ENCODE measurements at places on chromosomes 1 and 21.

DNA sequence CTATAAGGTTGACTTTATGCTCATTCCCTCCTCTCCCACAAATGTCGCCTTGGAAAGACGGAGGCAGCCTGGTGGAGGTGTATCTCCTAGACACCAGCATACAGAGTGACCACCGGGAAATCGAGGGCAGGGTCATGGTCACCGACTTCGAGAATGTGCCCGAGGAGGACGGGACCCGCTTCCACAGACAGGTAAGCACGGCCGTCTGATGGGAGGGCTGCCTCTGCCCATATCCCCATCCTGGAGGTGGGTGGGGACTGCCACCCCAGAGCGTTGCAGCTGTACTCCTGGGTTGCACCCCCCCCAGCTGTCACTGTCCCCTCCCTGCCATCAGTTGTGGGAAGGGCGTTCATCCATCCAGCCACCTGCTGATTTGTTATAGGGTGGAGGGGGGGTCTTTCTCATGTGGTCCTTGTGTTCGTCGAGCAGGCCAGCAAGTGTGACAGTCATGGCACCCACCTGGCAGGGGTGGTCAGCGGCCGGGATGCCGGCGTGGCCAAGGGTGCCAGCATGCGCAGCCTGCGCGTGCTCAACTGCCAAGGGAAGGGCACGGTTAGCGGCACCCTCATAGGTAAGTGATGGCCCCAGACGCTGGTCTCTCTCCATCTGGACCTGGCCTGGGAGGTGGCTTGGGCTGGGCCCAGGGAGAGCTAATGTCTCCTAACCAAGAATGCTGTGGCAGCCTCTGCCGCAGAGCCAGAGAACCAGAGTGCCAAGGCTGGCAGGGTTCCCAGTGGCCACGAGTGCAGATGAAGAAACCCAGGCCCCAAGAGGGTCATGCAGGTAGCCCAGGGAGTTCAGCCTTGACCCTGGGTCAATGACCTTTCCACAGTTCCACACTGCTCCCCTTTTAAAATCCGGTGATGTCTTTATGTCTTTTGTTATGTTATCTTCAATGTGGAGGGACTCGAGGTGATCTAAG is 13.1 kb downstream of the PCSK9 start:
- DNase-seq, result no peak

- DNase-seq, result no peak
Measured at GRCh38 chr1:97893844-97894243, 27.0 kb downstream of the DPYD start.

- no peak for DNase-seq
Measured at GRCh38 chr1:234246638-234247116, 126.6 kb upstream of the COA6 start.

GRCh38 chr1:220565670-220566069 is 37.7 kb downstream of the MARK1 start:
- peak; percentile 17 for DNase-seq

GRCh38 chr1:87903242-87903641 is 574.6 kb downstream of the LMO4 start:
- DNase-seq, result no peak

DNA sequence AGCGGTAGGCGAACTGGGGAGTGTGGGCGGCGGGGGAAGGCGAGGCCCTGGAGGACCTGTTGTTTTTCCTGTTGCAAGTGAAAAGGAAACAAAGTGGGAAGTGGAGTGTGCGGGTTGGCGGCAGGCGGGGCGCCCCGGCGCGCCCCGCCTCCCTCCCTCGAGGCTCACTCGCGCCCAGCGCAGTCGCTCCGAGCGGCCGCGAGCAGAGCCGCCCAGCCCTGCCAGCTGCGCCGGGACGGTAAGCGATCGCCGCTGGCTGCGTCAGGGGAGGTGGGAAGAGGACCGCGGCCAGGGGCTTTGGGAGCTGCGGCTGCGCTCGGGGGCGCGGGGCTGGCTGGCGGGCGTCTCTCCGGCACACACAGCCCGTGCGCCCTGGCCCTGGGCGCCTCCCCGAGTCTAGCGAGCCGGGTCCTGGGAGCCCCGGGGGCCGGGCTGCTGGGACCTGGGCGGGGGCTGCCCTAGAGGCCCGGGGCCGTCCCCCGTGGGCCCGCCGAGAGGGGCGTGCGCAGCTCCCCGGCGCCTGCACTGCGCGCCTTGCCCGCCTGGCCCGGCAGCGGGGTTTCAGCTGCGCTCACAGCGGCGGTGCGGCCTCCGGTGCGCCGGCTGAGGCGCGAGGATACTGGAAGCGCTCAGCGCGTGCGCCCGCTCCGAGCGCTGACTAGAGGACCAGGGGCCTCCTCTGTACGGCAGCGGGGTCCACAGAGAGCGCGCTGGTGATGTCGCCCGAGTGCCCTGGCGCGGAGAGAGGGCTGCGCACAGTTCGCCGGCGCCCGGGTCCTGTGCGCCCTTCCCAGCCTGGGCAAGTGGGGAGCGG is at the start of gene PIK3CD:
Gene PIK3CD, plus strand, starts transcription at position 167 of the 814 bp plus-strand sequence. CDS start 58,725 bp downstream, outside the sequence.
- DNase-seq, result no peak

DNA sequence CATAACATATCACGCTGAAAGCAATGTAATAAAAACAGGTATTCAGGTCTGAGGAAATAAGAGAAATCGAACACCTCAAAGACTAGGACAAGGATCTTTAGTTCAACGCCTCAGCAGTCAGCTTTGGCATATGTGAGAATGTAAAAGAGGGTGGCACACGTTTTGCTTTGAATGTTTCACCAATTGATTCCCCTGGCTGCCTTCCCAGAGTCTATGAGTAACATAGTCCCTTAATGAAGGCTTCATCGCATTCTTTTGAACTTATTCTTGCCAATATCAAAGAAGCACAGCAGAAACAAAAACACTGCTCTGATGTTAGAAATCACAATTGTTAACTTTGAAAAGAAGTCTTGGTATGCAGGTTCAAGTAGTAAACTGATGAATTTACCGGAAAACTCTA is 764.8 kb downstream of the ADGRL2 start:
- DNase-seq, result peak; percentile 24

- DNase-seq, result no peak
Measured at GRCh38 chr1:32761253-32761877, 55.8 kb downstream of the YARS1 start.

- DNase-seq, result no peak
Measured at GRCh38 chr1:84010136-84010535, 11.2 kb upstream of the TTLL7 start.

GRCh38 chr21:44905728-44906090 is 15.0 kb downstream of the ITGB2 start:
- DNase-seq, result no peak

DNA sequence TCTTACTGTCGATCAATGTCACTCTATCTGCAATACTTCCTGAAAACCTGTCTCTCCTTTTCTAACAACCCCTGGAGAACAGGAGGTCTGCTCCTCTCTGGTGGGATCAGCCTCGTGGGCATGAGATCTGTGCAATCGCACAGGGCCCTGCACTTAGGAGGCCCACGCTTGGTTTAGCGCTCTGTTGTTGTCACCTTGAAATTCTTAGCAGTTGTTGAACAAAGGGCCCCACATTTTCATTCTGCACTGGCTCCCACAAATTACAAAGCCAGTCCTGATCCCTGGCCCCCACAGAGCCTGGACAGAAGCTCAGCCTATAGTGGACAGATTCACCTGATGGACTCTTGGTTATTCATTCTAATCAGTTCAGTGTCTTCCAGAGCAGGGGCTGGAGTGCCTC is 18.6 kb downstream of the SPOCD1 start:
- DNase-seq, result no peak

GRCh38 chr1:234913278-234913649 is 215.4 kb downstream of the TOMM20 start:
- no peak for DNase-seq

DNA sequence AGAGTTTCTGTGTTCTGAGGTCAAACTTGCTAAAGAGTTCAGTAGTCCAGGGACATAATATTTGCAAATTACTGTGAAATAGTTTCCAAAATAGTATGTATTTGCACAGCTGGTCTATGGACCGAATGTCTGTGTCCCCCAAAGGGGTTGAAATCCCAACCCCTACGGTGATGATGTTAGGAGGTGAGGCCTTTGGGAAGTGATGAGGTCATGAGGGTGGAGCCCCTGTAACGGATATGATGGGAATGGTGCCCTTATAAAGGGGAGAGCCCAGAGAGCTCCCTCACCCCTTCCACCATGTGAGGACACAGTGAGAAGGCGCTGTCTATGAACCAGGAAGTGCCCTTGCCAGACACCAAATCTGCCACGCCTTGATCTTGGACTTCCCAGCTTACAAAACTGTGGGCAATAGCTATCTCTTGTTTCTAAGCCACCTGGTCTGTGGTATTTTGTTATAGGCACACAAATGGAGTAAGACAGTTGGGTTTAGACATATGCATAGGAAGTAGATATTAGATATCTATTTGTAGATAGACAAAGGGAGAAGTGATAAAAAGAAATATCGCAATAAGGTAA is 21.7 kb downstream of the RNF187 start:
- no peak for DNase-seq

DNA sequence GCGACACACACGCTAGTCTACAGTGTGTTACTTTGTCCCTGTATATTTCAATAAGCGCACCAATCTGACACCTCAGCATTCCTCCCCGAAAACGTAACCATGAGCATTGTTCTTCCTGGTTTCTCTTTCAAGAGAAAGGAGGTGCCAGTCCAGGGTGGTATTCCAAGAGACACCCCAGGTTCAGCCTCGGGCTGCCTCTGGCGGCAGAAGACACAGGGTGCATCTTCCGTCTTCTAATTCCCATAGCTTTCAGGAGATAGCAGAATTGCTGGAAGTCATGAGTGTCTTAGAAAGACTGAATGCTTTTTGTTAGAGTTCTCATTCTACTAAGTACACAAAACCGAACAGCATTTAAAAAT is 15.9 kb upstream of the RGS8 start:
- no peak for DNase-seq

GRCh38 chr1:47814612-47815395 is 182.4 kb downstream of the TRABD2B start:
- DNase-seq, result peak; percentile 1

DNA sequence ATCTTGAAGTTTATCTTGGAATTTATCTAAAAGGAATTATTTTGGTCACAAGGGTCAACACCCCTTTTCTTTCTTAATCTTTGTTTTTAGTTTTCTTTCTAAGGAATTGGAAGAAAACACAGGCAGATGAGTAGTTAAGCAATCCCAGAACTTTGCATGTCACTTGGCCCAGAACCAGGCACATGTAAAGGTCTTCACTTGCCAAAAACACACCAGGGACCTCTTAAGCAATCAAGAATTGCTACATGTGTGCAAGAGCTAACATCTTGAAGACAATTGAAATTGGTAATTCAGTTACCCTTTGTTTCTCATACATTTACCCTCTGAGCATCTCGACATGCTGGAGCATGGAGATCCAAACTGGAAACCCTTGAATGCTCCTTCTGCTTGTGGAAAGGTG is 114.2 kb downstream of the ZC3H11B start:
- DNase-seq, result no peak

DNA sequence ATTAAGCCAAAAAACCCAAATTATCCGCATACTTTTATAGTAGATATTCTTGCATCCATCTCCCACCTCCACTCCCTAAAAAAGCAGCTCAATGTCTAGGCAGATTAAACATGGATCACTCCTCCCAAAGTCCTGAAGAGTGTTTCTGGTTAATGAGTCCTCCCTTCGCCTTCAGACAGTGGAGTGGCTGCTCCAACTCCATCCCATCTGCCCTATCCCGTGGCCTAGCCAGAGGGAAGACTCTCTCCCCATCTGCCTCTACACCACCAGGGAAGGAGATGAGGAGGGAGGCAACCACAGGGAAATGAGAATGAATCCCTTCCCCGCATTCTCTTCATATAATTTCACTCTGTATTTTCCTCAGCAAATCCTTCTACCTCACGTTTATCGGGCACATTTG is 103.8 kb downstream of the SLC45A1 start:
- no peak for DNase-seq

DNA sequence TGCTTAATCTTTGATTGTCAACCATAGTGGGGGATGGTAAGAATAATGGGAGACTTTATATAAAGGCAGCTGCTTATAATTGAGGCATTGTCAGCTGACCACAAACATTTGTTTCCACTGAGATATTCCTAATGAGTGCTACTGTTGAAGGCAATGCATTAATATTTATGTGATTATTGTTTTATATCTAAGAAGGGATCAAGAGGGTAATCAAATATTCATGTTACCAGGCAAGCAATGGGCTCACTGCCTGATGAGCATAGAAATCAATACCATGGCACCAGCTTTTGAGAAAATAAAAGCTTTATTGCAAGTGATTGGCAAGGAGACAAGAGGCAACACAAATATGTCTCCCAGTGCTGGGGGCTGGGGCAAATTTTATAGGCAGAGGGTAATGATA is 706.7 kb upstream of the ADAMTS5 start:
- no peak for DNase-seq

GRCh38 chr1:151993734-151994496 is at the start of gene S100A10:
S100A10 (minus strand) TSS chr1:151993859; CDS start chr1:151986230, 7,629 bp downstream.
- DNase-seq, result no peak

DNA sequence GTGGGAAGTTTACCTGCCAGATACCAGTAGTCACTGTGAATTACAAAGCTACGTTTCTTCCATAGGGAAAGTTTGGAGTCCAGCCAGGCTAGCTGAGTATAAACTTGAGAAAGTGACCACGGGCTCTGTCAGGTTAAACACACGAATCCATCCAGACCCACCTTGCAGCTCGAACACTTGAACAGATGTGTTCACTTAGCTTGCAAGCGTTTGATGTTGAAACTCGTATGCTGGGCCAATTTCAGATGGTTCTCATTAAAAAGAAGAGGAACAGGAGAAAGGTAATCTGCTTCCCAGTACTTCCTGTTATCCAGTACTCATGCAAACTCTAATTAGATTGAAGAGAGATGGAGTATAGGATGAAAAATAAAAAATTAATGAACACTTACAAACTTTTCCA is 636.4 kb downstream of the SMYD3 start:
- no peak for DNase-seq

GRCh38 chr1:229554886-229555621 is 3.5 kb downstream of the ABCB10 start:
- no peak for DNase-seq

DNA sequence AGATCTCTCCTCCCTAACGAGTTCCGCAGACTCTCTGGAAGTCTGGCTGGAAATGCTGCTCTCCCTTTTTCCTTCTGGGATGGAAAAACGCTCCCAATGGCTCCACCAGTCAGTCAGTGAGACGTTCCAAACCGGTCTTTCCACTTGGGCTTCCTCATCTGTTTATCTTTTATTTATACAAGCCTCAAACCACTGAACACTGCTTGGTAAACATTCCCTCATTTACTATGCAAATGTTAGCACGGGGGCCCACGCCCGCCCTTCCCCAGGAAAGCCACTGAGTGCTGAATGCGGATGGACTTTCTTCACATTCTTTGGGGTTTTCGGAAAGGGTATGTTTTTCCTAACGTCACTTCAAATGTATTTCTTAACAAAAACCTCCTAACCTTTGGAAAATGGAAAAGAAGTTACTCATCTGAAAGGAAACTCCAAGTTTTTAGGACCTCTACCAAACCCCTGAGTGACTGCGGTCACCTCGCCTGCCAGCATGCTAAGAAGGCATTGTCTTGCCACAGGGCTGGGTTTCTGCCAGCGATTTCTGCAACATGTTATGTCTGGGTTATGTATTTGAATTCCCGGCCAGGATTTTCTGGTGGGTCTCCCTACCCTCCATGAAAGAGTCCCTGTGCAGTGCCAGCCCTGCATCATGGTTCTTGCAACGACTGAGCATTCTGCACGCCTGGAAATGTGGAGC is 14.0 kb upstream of the UMODL1 start:
- no peak for DNase-seq

GRCh38 chr1:228794810-228795209 is 59.5 kb downstream of the RHOU start:
- no peak for DNase-seq

GRCh38 chr1:45442272-45442671 is 48.7 kb downstream of the TESK2 start:
- no peak for DNase-seq
